Nucleus accumbens (tissue), 56 donors: ENCODE measurements at places on chromosomes 16 and 17.
A peak's percentile ranks its signal among the peaks of the same experiment; 100 is the strongest.

DNA sequence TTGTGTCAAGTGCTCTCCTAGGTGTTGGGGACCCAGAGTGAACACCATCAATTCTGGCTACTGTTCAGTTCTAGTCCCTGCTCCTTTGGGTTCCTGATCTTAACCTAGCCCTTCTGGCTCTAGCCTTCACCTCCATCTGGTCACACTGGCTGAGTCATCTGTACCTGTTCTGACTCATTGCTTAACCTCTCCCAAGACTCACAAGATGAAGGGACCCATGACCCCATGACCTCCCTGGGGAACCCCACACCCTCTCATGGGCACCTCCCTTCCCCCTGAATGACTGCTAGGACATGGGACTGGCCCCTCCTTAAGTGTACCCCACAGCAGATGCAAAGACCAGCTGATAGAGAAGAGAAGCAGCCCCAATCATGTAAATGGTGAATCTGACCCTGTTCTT is 345.8 kb upstream of the CDH5 start:
- no peak for DNase-seq

DNA sequence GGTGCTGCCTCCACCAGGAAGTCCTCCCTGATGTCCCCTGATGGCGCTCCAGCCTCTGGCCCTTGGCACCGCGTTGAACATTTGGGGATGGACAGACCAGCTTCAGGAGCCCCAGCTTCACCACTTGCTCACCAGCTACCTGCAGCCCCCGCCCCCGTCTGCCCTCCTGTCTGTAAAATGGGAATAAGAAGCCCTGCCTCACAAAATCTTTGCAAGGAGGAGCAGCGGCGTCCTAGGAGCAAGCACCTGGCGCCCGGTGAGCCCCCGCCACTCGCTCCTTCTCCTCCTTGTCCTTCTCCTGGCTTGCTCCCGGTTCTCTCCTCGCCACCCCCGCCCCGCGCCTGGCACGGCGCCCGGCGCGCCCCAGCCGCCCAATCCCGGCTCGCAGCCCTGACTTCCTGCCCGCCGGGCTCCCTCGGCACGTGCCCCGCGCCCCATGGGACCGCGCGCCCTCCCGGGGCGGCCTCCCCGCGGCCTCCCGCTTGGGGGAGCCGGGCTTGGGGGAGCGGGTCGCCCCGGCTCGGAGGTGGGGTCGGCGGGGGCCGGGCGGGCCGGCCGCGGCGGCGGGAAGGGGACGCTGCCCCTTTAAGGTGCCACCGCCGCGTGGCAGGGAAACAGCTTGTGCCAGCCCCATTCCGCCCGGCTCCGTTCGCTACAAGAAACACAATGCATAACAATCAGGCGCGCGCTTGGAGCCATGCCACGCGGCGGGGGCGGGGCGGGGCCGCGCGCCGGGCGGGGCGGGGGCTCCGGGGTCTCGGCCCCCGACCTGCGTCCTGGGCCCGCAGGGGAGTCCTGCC is 9.1 kb upstream of the PPP1R1B start:
- peak; percentile 51 for DNase-seq

GRCh38 chr17:81019563-81020442 is 15.1 kb upstream of the BAIAP2 start:
- no peak for DNase-seq

- no peak for DNase-seq
These were observed 9.5 kb downstream of the RNF213 start for GRCh38 chr17:80270104-80270503.

GRCh38 chr17:55845385-55845784 is 94.5 kb downstream of the PCTP start:
- DNase-seq: no peak

DNA sequence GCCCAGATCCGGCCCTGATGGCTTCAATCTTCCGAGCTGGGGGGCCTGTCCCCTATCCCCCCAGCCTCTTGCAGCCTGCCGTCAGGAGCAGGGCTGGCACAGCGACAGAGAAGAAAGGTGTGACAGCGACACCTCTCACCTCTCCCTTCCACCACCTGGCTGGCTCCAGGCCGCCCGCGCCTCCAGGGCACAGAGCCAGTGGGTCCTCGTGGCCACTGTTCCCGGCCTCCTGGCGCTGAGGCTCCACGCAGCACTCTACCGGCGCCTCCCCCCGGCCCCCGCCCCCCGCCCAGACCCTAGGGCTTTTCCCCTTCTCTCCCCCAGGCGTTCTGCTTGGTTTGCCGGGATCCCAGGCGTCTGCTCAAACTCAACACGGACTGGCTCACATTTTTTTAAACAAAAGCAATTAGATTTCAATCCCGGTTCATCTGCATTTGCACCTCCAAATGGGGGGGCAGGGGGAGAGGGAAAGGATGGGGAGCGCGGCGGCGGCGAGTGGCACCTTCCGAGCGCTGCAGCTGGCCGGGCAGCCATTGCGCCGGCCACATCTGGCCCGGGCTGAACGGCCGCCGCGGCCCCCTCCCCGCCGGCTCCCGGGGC is 12.8 kb upstream of the CBX8 start:
- no peak for DNase-seq

- no peak for DNase-seq
These were observed 174.4 kb upstream of the IRX6 start for GRCh38 chr16:55149622-55150021.

DNA sequence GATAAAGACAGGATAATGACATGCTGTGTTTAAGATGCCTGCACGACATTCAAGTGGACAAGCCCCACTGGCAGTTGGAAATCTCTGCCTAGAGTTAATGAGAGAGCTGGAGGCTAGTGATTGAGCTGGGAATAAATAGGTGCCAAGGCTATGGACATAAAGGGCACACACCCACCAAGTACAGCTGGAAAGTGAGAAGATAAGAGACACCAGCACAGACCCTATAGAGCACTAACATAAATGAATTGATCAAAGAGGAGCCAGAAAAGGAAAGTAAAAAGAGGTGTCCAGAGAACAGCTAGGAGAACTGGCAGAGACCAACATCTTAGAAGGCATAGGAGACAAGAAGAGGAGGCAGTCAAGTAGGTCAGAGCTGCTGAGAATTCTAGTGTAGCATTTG is 101.2 kb downstream of the YPEL2 start:
- DNase-seq: no peak

DNA sequence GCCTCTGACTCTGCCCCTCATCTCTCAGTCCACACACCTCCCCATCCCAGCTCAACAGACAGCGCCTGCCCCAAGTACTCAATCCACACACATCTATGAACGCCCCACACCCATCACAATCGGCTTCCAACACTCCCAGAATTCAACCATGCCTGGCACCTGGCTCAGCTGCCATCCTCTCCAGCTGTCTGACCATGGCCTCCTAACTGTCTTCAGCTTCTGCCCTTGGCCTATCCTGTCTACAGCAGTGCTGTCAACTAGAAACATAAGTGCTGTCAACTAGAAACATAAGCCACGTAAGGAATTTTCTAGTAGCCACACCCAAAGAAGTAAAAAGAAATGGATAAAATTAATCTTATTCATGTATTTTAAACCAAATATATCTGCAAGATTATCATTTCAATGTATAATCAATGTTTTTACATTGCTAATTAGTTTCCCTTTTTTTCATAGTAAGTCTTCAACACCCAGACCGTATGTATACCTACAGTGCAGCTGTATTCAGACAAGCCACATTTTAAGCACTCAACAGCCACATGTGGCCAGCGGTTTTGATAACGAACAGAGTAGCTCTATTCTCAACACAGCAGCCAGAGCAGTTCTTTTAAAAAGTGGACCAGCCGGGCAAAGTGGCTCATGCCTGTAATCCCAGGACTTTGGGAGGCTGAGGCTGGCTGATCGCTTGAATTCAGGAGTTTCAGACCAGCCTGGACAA is 48.6 kb upstream of the ZNF423 start:
- no peak for DNase-seq

GRCh38 chr17:69593351-69593715 is 178.8 kb downstream of the MAP2K6 start:
- no peak for DNase-seq

DNA sequence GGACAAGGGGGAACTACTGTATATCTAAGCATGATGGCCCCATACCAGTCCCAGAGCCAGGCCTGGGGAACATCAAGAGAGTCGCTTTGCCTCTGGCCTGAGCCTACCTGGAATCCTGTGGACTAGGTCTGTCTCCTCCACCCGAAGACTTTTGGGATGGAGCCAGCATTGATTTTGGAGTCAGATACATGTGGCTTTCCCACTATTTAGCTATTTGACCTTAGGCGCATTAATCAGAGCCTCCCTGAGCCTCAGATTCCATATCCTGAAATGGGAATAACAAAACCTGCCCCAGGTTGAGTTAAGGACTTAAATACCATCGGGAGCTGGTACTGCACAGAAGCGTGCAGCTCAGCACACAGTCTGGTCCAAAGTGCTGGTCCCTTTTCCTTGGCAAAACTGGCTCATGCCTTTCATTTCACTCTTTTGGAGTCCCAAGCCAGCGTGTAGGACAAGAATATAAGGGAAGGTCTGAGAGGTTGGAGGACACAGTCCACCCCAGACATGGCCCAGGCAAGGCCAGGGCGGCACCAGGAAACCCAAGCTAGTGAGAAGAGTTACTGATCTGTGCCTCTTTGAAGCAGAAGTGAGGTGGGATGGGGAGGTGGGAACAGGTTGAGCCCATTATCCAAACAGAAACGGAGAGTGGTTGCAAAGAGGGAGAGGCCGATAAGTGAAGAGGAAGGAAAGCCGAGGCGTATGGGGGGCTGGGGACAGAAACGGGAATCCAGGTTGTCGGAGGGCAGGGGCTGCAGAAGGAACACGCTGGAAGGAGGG is 986 bp downstream of the FA2H start:
- DNase-seq: no peak

DNA sequence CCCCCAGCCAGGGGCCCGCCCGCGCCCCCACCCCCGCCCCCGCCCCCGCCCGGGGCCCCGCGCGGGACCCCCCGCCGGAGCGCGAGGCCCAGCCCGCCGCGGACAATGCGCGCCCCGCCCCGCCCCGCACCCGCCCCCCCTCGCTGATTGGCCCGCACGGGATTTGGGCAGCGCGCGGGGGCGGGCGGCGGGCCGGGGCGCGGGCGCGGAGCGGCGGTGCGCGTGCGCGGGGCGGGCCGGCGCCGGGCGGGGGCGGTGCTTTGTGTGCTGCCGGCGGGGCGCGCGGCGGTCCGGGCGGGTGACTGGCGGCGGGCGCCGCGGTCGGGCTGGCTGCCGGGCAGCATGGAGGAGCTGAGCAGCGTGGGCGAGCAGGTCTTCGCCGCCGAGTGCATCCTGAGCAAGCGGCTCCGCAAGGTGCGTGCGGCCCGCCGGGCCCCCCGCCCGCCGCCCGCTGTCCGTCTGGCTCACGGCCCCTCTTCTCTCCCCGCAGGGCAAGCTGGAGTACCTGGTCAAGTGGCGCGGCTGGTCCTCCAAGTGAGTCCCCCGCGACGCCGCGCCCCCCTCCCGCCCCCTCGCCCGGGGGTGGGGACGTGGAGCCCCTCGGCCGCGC is at the start of gene CBX2:
CBX2 (plus strand) TSS at position 255 of the 610 bp plus-strand sequence; CDS start at position 343, 88 bp downstream.
- DNase-seq: peak; percentile 26

GRCh38 chr17:66817750-66818149 is 17.2 kb upstream of the CACNG5 start:
- no peak for DNase-seq

- no peak for DNase-seq
These were observed 1.9 kb upstream of the RSAD1 start for GRCh38 chr17:50476545-50477315.

DNA sequence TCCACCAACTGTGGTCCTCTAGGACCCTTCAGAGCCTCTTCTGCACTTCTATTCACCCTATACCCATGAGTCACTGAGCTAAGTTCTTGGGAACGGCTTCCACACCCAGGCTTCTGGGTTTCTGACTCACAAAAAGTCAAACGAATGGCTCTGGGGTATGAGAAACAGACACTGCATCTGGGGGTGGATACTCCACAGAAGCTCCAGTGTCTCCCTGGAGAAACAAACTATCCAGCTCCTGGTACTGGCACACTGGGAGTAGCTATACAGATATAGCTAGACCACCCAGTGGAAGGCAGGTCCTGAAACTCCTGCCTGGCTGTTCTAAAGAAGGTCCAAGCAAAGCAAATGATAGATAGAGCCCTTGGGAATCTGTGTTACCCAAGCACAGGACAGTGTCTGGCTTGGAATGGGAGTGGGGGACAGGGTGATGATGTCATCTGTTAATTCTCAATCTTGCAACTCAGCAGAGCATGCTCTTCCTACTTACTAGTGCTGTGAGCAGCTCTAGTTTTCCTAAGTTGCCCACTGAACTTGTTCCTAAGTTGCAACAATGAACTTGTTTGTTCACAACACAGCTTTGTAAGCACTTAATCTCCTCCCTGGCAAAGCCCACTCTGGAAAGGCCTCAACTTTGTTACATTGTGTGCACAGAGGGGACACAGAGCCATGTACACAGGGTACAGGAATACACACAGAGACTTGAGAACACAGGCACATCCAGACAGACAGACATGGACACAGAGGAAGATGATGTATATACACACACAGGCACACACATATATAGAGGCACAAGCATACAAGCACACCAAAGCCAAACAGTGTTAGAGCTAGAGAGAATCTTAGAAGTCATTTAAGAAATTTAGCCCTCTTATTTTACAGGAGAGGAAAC is 6.7 kb downstream of the MMP28 start:
- no peak for DNase-seq

GRCh38 chr16:15847611-15848175 is 9.1 kb downstream of the MYH11 start:
- no peak for DNase-seq

- DNase-seq: peak; percentile 76
These were observed 19.4 kb downstream of the CEP295NL start for GRCh38 chr17:78883533-78884131.

DNA sequence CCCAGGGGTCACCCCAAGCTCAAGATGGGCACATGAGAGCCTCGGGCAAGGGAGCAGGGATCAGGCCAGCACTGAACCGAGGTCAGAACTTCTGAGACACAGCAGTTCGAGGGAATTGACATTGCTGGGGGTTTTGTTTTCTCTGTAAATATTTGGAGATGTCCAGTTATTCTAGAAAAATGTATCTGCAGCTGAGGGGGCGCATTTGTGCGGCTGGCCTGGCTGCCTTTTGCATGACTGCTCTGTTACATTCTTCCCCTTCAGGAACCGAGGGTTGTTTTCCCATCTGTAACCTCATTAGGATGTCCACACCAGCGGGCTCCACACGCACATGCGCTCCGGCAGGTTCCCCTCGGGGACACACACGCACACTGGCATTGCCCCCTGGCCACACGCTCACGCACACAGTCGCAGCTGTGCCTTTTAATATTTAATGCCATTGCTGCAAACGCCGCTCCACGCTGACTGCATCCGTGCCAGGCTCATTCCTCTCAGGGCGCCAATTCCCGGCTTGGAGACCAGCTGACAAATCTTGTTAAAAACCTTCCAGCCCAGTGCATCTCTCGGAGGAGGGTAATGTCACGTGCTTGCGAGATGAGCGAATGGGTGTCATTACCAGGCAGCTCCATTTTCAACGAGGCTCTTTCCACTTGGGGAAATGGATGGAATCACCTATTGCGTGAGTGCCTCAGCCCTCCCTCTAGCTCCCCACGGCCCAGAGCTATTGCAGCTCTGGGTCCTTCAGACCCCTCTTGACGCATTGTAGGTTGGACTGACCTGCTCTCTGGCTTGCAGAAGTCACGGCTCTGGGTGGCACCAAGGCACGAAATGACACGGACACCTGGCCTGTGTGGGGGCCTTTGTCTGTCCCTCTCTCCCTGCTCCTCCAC is 13.1 kb downstream of the CCR7 start:
- DNase-seq: no peak

GRCh38 chr17:63928172-63928666 is 3.9 kb downstream of the CD79B start:
- DNase-seq: no peak
